A549 treated with Hydrocortisone at 1 μM for 4 hours (cell line): ENCODE measurements at places on chromosomes 2 and 18. TPM values are rescaled to one million over a fixed set of nuclear protein-coding genes. Genes with fewer than 3 reads are reported as not detected.

Gene CMPK2
- 0.51 to 1.0 TPM (median 0.78 TPM) in 5 replicates for total RNA-seq

Gene FBXO36
- 0.87 to 1.7 TPM (median 1.4 TPM) in 5 replicates for total RNA-seq

Gene TUBA3E
- 3.0 to 4.6 TPM (median 4.2 TPM) in 5 replicates for total RNA-seq

Gene STK25
- total RNA-seq = 97.3 to 112 TPM (median 106 TPM) in 5 replicates

Gene MYCN
- not detected in 5 replicates for total RNA-seq

Gene IL1A
- total RNA-seq = 0.17 to 0.24 TPM (median 0.23 TPM) in 5 replicates

Gene THADA
- total RNA-seq = 19.5 to 23.3 TPM (median 21.9 TPM) in 5 replicates

Gene GALNT5
- 1.9 to 2.8 TPM (median 2.1 TPM) in 5 replicates for total RNA-seq

Gene DYNAP
- total RNA-seq = not detected in 5 replicates

Gene CBLN2
- total RNA-seq = 0.07 to 0.25 TPM (median 0.18 TPM) in 5 replicates

Gene HDLBP
- 251 to 272 TPM (median 258 TPM) in 5 replicates for total RNA-seq

Gene PXDN
- 10.4 to 16.9 TPM (median 16.2 TPM) in 5 replicates for total RNA-seq

Gene CDH20
- total RNA-seq = not detected in 5 replicates

Gene EPB41L3
- total RNA-seq = 0.16 to 0.28 TPM (median 0.25 TPM) in 5 replicates

Gene FTCDNL1
- total RNA-seq = 2.5 to 3.8 TPM (median 3.1 TPM) in 5 replicates

Gene C2orf72
- total RNA-seq = 6.0 to 8.7 TPM (median 6.9 TPM) in 5 replicates

Gene CFC1
- total RNA-seq = 0.09 to 0.10 TPM in 2 of 5 replicates, not detected in the others
